Suprapubic skin (tissue), 4 donors: ENCODE measurements at places on chromosomes 1 and 21.

- DNase-seq = no peak
Observed at GRCh38 chr1:39729030-39729429, 9.7 kb upstream of the PPIE start.

DNA sequence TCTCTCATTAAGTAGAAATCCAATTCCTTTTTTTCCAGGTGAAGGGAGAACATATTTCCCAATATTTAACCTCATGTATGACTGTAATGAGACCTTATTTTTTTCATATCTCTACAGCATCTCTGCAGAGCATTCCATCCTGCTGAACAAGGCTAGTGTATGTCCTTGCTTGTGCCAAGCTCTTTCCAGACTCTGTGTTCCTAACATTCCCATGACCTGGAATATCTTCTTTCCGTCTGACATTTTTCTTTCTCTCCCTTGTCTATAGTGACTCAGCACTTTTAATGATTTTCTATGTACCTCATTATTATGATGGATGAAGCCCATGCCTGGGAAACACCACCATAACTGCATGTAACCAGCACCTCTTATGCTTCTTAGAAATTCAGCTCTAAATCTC lies 278.3 kb upstream of the NRIP1 start:
- no peak for DNase-seq

GRCh38 chr1:79255421-79255820 lies 248.9 kb upstream of the ADGRL4 start:
- no peak for DNase-seq

- DNase-seq = no peak
Observed at GRCh38 chr1:110477445-110477957, 26.6 kb downstream of the PROK1 start.

- DNase-seq = no peak
Observed at GRCh38 chr1:84271441-84272151, 29.9 kb upstream of the SAMD13 start.

DNA sequence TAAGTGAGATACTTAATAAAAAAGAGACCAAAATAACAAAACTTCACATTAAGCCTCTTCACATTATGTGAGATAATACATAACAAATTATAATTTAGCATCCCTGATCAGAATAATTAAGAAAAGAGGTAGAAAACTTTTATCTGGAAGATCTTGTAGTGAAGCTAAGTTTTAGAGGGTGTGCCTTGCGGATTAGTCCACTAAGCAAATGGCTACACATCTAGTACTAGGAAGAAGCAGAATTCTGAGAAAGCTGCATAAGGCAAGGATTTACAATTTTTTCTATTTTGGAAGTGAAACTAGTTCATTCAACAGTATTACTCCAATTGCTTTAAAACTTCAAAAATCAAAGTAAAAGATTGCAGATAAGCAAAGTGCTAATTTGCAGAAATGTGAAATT lies 3.5 kb downstream of the YOD1 start:
- DNase-seq = no peak

GRCh38 chr1:116753312-116753711 lies 918 bp upstream of the CD2 start:
- DNase-seq = no peak

GRCh38 chr1:205127646-205128045 lies 5.9 kb upstream of the RBBP5 start:
- DNase-seq = no peak

GRCh38 chr1:197557302-197557701 lies 218.0 kb downstream of the DENND1B start:
- DNase-seq = no peak

GRCh38 chr21:42066521-42066920 lies 4.6 kb upstream of the UMODL1 start:
- DNase-seq = no peak

DNA sequence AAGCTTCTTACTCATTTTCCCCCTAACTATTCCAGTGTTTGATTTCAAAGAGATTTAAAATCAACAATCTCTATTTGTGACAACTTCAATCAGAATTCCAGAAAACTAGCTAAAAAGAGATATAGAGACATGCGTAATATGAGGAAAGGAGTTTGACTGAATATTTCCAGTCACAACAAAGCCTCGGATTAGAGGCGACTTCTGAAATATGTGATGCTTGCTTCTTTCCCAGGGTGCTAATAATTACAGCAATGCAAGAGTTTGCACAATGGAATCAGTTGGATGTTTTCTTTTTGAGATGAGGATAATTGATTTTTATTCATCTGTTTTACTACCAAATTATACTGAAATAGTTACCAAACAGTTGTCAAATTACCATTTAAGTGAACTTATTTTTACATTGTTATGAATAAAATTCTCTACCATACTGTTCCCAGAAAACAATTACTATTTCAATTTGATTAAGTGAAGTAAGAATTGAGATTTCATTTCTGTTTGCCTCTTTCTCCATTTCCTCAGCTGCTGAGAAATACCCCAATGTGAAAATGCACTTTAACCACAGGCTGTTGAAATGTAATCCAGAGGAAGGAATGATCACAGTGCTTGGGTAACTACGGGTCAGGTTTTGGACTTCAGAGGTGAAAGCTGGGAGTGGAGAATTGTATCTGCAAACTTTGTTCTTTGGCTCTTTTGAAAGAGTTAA lies 28.1 kb downstream of the KMO start:
- no peak for DNase-seq

- DNase-seq = no peak
Observed at GRCh38 chr1:53825306-53825705, 12.8 kb downstream of the NDC1 start.

- DNase-seq = no peak
Observed at GRCh38 chr1:16141573-16142336, 14.1 kb downstream of the EPHA2 start.

DNA sequence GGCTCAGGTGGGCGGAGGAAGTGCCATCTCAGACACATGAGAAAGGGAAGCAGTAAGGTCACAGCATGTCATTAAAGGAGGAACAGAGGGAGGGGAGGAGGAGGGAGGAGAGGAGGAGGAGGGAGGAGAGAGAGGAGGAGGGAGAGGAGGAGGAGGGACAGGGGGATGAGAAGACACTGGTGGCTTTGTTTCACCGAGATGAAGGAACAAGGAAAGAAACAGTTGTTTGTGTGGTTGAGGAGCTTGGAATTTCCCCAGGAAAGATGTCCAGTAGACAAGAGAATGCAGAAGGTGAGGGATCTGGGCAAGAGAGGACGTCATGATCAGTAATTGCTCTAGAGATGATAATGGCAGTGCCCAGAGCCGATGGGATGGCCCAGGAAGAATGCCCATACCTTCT lies 97.7 kb downstream of the AJAP1 start:
- no peak for DNase-seq

- DNase-seq = no peak
Observed at GRCh38 chr21:26795866-26796329, 49.3 kb downstream of the ADAMTS1 start.

DNA sequence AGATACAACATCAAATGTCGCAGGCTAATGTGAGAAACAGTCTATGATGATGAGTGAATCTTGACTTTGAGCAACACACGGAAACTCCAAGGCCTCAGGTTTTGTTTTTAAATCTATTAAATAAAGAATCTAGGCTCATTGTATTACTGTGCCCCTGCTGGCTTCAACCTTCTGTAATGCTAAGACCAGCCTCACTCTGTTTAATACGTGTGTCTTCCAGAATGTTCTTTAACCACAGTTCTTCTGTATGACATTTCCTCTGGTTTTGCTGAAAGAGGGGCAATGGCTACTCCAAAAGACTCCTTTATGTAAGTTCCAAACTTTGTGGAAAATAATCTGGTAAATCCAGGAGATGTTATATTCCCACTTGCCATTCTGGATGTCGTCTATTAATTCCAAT lies 101.1 kb upstream of the TIAM1 start:
- DNase-seq = no peak
